GM18507 (cell line): ENCODE measurements at places on chromosomes 1 and 21.

GRCh38 chr1:162323023-162323422, 53.6 kb downstream of the SPATA46 start:
- no peak for DNase-seq

DNA sequence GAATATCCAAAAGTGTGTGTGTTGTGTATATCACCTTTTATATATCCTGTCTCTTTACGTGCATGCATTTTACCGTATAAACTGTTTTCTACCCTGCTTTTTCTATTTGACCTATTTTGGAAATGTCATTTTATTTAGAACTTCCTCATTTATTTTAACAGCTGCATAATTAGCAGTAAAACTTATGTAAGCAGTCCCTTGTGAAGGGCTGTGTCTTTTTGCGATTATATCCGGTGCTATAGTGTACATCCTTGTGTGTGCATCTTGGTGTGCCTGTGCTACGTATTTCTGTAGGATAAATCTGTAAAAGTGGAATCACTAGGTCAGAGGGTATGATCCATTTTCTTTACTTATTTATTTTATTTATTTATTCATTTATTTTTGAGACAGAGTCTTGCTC, 7.2 kb downstream of the LGALS8 start:
- DNase-seq = no peak

GRCh38 chr1:20035114-20035513, 34.9 kb upstream of the PLA2G5 start:
- no peak for DNase-seq

DNA sequence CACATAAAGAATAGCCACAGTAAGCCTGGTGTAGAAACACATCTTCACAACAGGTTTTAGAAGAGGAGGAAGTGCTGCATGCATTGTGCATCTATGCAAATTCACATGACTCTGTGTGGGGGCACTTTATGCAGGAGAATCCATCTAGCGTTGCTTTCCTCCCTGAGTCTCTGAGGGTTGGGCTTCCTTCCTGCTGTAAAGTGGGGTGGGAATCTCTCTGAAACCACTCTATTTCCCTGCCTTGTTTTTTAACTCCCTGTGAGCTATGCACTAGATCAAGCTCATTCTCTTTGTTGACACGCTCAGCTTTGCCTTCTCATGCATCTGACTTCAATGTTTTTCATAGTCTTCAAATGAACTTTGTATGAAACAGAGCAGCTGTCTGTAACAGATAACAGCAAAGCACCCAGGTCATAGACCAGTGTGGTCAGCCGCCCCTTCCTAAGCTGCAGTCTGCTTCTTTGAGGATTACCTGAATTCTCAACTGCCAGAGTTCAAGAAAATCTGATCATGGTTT, 102.7 kb upstream of the DPH5 start:
- DNase-seq = no peak
